ENCODE measurements at places on chromosomes 1 and 21. TPM values are rescaled to one million over a fixed set of nuclear protein-coding genes. Genes with fewer than 3 reads are reported as not detected.

The STIL gene
- total RNA-seq: 12.9 TPM

The RNF186 gene
- total RNA-seq: not detected

The ARMH1 gene
- 0.91 TPM for total RNA-seq

The SELE gene
- not detected for total RNA-seq

The MRAP gene
- not detected for total RNA-seq

The TMPRSS15 gene
- total RNA-seq: not detected

The KRTAP10-1 gene
- total RNA-seq: not detected

The KRTAP20-2 gene
- total RNA-seq: not detected

The MX2 gene
- 0.52 TPM for total RNA-seq

The RPS6KC1 gene
- 42.2 TPM for total RNA-seq

The TMEM50A gene
- 200 TPM for total RNA-seq

The UBL4B gene
- 0.32 TPM for total RNA-seq

The TRPM2 gene
- under 0.01 TPM for total RNA-seq

The GPR3 gene
- total RNA-seq: under 0.01 TPM

The ZBTB8B gene
- under 0.01 TPM for total RNA-seq

The LGR6 gene
- under 0.01 TPM for total RNA-seq

The NES gene
- total RNA-seq: 0.26 TPM

The KRTAP10-11 gene
- total RNA-seq: not detected

The CELA3A gene
- total RNA-seq: not detected

The GJA8 gene
- not detected for total RNA-seq

The RGS21 gene
- total RNA-seq: not detected

The SMIM12 gene
- total RNA-seq: 24.4 TPM

The CEP170 gene
- total RNA-seq: 70.7 TPM

The C1orf226 gene
- total RNA-seq: 0.78 TPM

The PCAT6 gene
- 0.52 TPM for total RNA-seq

The ETV3L gene
- total RNA-seq: not detected

The TSSK3 gene
- 0.54 TPM for total RNA-seq

The TMEM52 gene
- not detected for total RNA-seq

The OXCT2 gene
- total RNA-seq: 3.4 TPM

The PIGP gene
- 10.6 TPM for total RNA-seq

The FCRL5 gene
- not detected for total RNA-seq

The IL20 gene
- total RNA-seq: not detected

The HSF2BP gene
- total RNA-seq: 2.0 TPM

The CLEC20A gene
- total RNA-seq: not detected

The TCHH gene
- not detected for total RNA-seq

The SPRR2B gene
- total RNA-seq: not detected

The DNAJC6 gene
- 2.5 TPM for total RNA-seq

The HOOK1 gene
- total RNA-seq: under 0.01 TPM

The SH2D1B gene
- not detected for total RNA-seq

The S1PR1 gene
- 8.4 TPM for total RNA-seq

The ZNF695 gene
- total RNA-seq: 1.2 TPM

The DOP1B gene
- 7.8 TPM for total RNA-seq

The LCE1E gene
- total RNA-seq: not detected

The LIN28A gene
- total RNA-seq: not detected

The AMY1C gene
- not detected for total RNA-seq

The FCRL6 gene
- total RNA-seq: not detected

The PATJ gene
- 15.0 TPM for total RNA-seq

The AADACL3 gene
- total RNA-seq: not detected

The MMEL1 gene
- 0.32 TPM for total RNA-seq

The KRTAP19-4 gene
- total RNA-seq: not detected

The IFI44L gene
- total RNA-seq: 4.8 TPM

The HHIPL2 gene
- 17.5 TPM for total RNA-seq

The A3GALT2 gene
- total RNA-seq: not detected

The LHX8 gene
- total RNA-seq: not detected

The PTGS2 gene
- total RNA-seq: 33.7 TPM

The POU3F1 gene
- total RNA-seq: not detected
